ENCODE measurements at places on chromosomes 2 and 18.

DNA sequence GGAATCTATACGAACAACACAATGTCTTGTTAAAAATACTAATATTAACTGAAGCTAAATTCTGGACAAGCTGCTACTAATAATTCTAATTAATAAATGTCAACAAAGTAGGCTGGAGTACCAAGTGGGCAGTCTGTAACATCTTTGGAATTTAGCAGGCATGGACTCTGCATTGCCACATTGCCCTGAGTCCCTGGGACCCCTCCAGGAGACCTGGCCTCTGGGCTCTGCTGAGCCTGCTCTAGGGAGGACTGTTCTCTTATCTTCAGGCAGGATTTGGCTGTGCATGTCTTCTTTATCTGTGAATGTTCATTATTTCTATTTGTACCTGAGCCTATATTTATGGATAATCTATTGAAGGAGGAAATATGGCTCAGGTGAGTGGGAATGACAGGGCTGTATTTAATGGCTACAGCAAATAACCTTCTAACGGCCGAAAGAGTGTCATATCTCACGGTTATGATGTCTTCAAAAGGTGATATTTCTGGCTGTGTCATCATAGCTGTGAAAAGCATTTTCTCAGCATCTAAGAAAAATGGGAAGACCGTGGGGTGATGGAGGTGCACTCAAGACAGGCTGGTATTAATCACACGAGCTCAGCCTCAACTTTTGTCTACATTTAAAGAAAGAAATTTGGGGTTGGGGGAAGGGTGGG lies 28.6 kb upstream of the SETBP1 start:
- DNase-seq: no peak

DNA sequence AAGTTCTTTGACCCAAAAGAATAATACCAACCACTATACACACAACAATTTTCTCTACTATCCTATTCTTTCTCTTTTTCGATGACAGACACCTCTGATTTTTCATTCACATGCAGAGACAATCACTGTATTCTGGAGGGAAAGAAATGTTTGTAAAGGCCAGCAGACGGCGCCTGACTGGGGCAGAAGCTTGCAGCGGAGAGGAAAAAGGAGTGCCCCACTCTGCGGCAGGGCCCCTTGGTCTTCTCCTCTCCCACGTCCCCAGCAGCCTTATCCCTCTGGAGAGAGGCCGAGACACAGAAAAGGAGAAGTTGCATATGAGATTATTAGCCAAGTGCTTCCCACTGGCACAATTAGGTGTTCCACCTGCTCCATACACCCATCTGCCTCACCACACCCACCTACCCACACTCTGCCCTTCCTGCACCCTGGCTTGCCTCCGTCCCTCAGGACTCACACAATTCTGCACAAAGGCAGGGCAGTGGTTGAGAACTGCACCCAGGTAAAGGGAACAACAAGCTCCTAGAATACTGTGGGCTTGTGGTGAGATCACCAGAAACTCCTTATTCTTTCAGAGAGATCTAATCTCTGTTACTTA lies 687.3 kb downstream of the NRXN1 start:
- DNase-seq: no peak

DNA sequence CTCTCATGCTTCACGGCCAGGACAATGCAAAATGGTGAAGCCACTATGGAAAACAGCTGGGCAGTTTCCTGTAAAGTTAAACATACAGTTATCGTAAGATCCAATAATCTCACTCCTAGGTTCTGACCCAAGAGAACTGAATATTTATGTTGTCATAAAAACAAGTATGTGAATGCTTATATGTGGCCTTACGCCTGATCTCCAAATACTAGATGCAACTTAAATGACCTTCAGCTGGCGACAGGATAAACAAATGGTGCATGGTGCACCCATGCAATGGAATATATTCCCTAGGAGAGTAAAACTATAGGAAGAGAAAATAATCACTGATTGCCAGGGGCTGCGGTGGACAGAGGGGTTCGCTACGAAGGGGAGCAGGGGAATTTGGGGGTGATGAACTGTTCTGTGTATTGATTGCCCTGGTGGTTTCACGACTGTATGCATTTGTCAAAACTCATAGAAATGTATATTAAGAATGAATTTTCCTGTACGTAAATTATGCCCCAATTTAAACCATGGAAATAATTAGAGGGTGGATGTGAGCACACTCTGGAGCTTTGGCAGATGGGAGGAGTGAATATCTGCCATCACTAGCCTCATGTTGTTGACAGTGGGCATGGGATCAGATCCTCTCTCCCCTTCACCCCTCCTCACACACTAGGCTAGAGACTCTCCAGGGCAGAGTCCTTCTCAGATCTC lies 100.8 kb upstream of the MYCN start:
- DNase-seq: no peak

GRCh38 chr2:132845339-132845738 lies 175.3 kb upstream of the LYPD1 start:
- no peak for DNase-seq

DNA sequence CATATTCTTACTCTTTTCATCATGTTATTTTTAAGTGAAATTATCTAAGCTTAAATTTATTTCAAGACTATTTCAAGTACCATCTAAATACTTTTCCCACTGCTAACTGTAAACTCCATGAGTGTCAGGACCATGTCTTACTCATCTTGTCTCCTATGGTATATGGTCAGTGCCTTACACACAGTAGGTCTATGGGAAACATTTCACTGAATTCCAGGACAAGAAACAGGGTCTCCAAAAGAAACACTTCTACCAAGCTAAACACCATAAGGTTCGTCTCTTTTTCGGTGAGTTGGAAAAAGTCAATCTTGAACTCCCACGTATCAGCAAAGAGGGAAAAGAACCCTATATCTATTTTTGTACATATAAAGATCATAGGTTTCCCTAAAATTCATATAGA lies 6.5 kb downstream of the SUCLG1 start:
- no peak for DNase-seq

GRCh38 chr2:26720322-26721114 lies 28.0 kb downstream of the KCNK3 start:
- DNase-seq: peak; percentile 73

DNA sequence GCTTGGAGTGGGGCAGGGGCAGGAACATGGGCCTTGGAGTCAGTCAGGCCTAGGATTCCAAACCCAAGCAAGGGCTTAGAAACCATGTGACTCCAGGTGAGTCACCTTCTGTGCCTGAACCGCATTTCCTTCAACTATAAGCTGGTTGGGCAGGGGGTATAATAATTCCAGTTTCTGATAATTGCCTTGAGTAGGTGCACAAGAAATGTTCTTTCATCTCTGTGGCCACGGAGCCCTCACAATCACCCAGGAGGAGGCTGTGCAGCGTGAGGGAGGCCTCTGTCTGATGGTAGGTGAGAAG lies 112.1 kb upstream of the HAAO start:
- DNase-seq: no peak

DNA sequence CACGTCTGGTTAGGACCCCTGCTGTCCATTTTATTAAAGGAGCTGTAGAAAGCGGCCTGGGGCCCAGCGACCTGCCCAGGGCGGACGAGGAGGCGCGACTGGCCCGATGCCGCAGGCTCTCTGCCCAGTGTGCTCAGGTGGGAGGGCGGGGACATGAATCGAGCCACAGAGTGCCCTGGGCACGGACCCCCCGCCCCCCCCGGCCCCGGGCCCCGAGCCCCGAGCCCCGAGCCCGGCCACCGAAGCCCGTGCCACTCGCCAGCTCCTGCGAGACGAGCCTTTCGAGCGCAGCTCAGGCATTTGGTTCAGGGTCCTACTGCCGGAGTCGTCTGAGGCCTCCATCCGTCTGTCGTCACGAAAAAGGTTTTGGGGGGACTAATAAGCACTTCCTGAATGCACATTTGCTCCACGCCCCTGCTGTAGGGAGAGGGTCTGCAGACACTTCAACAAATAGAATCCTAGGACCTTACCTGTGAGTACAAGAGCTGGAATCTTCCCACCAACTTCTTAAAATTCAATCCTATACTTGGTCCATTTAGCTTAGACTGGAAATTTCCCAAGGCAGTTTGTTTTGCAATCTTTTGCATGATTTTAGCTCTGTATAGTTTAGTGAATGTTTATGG lies 602 bp upstream of the ADAM17 start:
- no peak for DNase-seq

DNA sequence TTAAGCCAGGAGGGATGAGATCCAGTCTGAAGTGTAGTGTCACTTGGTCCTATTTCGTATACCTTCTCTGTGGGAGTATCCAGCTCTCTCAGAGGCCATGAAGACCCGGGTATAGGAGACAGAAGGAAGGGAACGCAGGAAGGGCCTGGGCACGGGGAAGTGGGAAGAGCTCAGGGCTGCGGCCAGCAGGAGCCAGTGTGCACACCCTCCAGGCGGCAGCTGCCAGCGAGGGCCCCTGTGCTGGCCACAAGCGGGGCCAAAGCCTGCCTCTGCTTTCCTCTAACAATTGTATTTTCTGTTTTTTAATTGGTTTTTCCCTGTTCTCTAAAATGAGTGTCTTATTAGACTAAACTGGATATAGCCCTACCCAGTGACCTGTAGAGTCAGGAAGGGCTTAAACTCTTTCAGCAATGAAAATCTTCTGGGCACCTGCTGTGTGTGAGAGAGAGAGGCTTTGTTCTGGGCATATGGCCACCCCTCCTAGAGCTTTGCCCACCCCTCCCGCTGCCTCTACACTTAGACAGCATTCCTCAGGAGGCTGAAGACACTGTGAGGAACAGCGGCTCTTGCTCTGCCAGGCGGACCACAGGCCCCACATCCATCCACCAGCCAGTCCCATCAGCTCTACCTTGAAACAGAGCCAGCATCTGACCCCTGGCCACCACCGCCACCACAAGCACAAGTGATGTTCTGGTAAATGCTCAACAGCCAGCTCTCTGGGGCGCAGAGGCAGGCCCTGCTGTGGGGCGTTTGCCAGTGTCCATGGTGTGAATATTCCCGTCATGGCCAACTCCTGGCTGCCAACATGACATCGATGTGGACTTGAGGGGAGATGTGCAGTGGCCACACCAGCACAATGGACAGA lies 9.5 kb downstream of the GPR17 start:
- DNase-seq: no peak

DNA sequence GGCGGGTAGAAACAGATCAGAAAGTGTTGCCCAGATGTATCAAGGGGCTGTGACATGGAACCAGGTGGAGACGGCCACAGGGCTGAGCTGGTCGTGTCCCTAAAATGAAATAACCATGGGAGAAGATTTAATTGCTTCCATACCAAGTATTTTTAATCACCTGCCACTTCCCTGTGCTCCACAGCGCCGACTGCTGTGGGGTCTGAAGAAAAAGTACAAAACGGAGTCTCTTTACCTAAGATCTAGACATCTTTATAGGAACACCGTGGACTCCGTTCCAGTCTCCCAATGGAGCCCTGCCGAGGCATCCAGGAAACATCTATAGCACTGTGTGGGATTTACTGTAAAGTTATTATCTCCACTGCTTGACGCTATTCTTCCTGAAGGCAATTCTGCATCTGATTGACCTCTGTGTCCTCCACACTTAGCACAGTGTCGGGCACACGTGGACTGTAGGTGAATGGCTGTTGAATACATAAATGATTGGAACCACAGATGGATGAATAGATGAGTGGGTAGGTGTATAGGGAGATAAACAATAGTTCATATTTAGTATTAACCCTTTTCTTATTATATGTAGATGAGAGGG lies 21.6 kb upstream of the GYPC start:
- DNase-seq: peak; percentile 28

- DNase-seq: no peak
These were observed 756.6 kb upstream of the GCFC2 start for GRCh38 chr2:76467326-76467725.

GRCh38 chr18:77004555-77005380 lies 127.8 kb downstream of the MBP start:
- DNase-seq: no peak

DNA sequence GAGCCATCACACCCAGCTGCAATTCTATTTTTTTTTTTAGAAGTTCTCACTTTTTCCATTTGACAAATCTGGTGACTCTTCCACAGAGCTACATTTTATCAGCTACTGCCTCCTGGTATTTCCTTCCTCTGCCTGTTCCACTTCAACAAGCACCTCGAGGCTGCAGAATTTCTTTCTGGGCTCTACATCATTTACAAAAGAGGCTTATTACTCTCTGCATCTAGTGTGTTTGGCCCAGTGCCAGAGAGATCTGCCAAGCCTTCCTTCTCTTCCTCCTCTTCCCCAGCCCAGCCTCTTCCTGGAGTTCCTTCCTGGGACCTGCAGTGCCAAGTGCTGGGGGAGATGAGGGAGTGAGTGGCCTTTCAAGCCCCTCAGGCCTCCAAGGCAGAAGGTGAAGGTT lies 119.6 kb upstream of the ITGA6 start:
- DNase-seq: peak; percentile 82

GRCh38 chr2:37786191-37786698 lies 114.8 kb upstream of the CDC42EP3 start:
- DNase-seq: no peak

DNA sequence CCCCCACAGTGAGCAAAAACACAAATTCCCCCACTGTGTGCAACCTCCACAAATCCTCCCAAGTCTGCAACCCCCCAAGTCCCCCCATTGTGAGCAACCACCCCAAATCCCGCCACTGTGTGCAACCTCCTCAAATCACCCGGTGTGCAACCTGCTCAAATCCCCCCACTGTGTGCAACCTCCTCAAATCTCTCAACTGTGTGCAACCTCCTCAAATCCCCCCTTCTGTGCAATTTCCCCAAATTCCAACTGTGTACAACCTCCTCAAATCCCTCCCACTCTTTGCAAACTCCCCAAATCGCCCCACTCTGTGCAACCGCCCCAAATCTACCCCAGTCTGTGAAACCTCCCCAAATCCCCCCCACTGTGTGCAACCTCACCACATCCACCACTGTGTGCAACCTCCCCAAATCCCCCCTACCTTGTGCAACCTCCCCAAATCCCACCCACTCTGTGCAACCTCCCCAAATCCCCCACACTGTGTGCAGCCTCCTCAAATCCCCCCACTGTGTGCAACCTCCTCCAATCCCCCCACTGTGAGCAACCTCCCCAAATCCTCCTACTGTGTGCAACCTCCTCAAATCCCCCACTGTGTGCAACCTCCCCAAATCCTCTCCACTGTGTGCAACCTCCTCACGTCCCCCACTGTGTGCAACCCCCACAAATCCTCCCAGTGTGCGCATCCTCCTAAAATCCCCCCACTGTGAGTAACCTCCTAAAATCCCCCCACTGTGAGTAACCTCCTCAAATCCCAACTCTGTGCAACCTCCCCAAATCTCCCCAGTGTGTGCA lies 115.2 kb downstream of the TPO start:
- peak; percentile 17 for DNase-seq

GRCh38 chr2:215796140-215796855 lies 217.1 kb downstream of the MREG start:
- DNase-seq: peak; percentile 40

All from colonic mucosa (tissue), 4 donors.